Body of pancreas (tissue), 4 donors: ENCODE measurements at places on chromosomes 5 and 9.
A peak's percentile ranks its signal among the peaks of the same experiment; 100 is the strongest.

DNA sequence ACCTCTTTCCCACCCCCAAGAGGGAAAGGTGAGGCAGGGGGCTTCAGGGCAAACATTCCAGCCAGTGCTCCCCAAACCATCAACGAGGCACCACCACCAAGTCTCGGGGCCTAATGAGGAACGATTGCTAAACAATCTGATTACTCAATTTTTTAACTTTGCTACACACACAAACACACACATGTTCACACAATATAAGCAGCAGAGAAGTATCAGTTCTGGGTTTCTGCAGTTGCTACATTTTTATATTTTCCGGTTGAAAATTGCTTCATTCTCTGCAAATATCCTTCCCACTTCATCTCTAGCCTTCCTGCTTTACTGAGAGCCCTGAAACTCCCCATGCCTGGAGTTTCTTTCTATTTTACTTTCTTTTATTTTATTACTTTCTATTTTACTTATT, 60.2 kb downstream of the FEM1C start:
- no peaks in the 10 kb centered on the region for H3K36me3 ChIP-seq
- DNase-seq: no peak
- H3K27ac ChIP-seq: no peak overlapping the region
- H3K4me1 ChIP-seq: peaks cover under 1% of the 10 kb centered on the region
- H3K4me3 ChIP-seq: no peak overlapping the region
- no peaks in the 10 kb centered on the region for H3K27me3 ChIP-seq

DNA sequence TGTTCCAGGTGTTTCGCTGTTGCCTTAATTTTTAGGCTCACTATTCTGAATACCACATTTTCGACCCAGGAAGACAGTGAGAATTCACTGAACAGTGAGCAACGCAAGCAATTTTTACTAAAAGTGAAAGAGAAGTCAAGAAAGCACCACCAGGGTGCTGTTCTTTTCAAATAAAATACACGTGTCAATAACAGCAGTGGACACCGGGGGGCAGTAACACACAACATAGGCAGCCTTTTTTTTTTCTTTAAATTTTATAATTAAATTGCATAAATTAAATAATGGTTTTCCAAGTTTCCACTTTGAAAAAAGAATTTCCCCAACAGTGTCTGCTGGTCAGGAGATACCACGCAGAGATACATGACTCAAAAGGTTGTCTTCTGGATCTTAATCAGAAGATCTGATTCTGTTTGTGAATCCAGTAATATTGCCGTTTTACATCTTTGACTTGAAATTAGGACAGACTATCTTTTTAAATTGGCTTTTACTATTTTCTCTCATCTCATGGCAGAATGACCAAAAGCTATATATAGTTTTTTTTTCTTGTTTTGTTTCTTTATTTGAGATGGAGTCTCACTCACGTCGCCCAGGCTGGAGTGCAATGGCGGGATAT, 47.1 kb upstream of the SH3GL2 start:
- no peaks in the 10 kb centered on the region for H3K36me3 ChIP-seq
- H3K4me3 ChIP-seq: no peak overlapping the region
- no peak overlapping the region for H3K27ac ChIP-seq

DNA sequence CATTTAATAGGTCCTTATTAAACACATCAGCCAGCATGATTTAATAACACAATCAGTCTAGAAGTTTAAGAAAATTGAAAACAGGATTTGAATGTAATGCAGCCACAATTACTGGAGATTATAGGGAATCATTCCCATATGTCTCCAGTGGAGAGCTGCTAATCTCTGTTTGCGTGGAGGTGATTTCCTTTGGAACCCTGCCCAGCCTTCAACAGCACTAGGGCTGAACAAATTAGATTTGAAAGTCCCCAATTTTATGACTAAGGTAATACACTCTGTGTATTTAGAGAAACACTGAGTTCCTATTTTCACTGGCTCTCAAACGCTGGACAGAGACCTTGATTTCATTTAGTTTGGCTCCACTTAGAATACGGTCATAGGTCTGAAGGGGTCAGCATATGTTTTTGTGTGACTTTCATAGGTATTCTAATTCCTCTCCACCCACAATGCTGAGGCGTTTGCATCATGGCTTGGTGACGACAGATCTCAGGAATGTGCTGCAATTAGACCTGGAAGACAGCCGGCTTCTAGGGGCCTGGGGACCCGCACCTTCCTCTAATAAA, 508.3 kb downstream of the EBF1 start:
- no peaks in the 10 kb centered on the region for H3K4me1 ChIP-seq
- no peak overlapping the region for H3K27ac ChIP-seq
- peak; percentile 6 for DNase-seq
- H3K27me3 ChIP-seq: no peaks in the 10 kb centered on the region
- H3K4me3 ChIP-seq: no peak overlapping the region

DNA sequence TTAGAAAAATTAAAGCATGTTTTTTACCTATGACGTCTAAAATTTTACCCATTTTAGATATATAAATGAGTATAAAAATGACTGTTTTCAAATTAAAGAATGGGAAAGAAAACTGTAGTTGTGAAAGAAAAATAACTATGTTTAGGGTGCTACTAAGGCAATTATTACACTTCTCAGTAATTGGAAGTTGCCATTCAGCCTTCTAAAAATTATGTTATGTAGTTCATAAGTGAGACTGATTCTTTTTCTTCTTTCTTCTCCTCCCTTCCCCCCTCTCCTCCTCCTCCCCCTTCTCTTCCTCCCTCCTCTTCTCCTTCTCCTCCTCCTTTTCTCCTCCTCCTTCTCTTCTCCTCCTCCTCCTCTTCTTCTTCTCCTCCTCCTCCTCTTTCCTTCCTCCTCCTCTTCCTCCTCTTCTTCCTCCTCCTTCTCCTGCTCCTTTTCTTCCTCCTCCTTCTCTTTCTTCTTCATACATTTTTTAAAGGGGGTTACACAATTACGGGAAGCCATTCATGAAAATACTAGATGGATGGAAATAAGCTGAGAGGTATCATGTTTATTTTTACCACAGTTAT, 223.6 kb downstream of the CETN3 start:
- H3K4me1 ChIP-seq: peaks cover 7% of the 10 kb centered on the region
- no peak overlapping the region for H3K27ac ChIP-seq
- H3K4me3 ChIP-seq: no peak overlapping the region
- no peaks in the 10 kb centered on the region for H3K27me3 ChIP-seq

DNA sequence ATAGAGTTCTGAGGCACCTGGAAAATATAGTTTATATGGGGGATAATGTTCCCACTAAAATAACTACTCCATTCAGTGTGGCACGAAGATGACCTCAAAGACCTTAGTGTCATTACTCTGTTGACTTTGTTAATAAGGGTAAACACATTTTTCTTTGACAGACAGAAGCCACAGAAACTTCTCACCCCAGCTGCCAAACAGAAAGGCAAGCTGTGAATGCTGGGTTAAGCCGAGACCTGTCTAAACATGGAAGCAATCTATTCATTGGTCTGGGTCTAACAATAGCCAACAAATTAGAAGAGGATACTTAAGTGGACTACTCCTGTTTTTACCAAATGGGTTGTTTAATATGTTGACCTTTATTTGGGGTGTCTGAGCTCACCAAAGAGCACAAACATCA, 171.4 kb downstream of the TLE1 start:
- no peak overlapping the region for H3K27ac ChIP-seq
- DNase-seq: no peak
- H3K36me3 ChIP-seq: no peaks in the 10 kb centered on the region
- H3K4me1 ChIP-seq: peaks cover 9% of the 10 kb centered on the region
- no peaks in the 10 kb centered on the region for H3K27me3 ChIP-seq

DNA sequence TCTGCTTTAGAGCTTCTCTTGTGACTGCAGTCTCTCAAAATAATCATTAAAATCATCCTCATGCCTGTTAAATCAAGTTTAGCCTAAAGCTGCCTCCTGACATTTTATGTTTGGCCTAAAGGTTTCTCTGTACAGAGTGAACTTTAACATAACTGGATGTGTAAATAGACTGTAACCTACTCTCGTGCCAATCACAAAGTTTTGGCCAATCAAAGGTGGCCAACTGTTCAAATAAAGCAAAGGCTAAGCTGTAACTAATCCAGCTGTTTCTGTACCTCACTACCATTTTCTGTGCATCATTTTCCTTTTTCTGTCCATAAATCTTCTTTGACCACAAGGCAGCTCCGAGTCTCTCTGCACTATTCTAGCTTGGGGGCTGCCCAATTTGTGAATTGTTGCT, 86.2 kb downstream of the GCNT1 start:
- H3K36me3 ChIP-seq: no peaks in the 10 kb centered on the region
- peaks cover 10% of the 10 kb centered on the region for H3K4me1 ChIP-seq
- DNase-seq: peak; percentile 60
- H3K4me3 ChIP-seq: no peak overlapping the region
- H3K27me3 ChIP-seq: no peaks in the 10 kb centered on the region

- H3K27me3 ChIP-seq: no peaks in the 10 kb centered on the region
- no peaks in the 10 kb centered on the region for H3K36me3 ChIP-seq
- no peak for DNase-seq
Measured at GRCh38 chr5:145931718-145932117, 4.7 kb upstream of the SH3RF2 start.

DNA sequence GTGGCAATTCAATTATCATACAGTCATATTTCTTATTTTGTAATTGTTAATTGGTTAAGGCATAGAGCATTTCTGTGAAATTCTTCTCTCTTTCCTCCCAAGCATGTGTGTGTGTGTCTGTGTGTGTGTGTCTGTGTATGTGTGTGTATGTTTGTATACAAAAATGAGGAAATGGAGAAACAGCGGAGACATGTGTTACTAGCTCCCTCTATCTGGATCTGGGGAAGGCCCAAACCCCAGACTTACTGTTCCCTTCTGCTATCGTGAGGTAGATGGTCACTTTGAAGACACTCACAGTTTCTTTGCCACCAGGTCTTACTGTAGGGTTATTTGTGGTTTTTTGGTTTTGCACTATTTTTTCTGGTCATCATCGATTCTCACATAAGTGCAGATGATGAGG, 11.4 kb upstream of the C5orf63 start:
- no peaks in the 10 kb centered on the region for H3K36me3 ChIP-seq
- H3K27me3 ChIP-seq: no peaks in the 10 kb centered on the region
- DNase-seq: no peak
- H3K27ac ChIP-seq: no peak overlapping the region

DNA sequence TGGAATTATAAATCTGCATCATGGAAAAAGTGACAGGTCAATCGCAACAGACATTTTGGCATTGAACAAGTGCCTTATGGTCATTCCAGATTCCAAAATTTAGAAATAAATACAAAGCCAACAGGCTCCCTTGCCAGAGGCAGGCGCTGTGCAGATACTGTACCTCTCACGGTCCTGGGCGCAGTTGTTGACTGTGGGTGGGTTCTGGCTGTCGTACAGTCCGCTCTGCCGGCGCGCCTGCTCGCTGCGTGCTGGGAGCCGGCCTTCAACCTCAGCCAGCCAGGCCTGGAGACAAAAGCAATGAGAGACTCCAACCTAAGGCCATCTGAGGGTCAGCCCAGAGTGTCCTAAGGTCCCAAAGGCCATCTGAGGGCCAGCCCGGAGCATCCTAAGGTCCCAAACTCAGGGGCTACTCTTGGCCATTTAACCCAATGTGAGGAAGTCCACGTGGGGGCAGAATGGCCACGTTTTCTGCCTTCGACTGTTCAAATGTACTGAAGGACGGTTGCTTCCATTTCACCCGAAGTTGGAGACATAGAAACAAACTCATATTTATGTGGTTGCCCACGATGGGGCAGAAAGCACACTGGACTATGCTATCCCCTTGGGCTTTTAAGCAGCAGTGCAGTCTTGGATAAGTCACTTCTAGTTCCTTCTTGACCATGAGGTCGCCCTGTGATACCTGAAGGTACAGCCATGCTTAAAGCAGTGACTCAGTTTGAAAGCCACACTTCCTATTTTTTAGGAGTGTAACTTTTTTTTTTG, 65.2 kb downstream of the USP20 start:
- H3K36me3 ChIP-seq: no peaks in the 10 kb centered on the region
- DNase-seq: no peak
- H3K4me3 ChIP-seq: no peak overlapping the region
- H3K27ac ChIP-seq: no peak overlapping the region
- H3K4me1 ChIP-seq: no peaks in the 10 kb centered on the region
